ENCODE measurements at places on chromosomes 6 and 20.

GRCh38 chr6:43143235-43144128 lies 27.6 kb upstream of the SRF start:
- DNase-seq: peak; percentile 75

DNA sequence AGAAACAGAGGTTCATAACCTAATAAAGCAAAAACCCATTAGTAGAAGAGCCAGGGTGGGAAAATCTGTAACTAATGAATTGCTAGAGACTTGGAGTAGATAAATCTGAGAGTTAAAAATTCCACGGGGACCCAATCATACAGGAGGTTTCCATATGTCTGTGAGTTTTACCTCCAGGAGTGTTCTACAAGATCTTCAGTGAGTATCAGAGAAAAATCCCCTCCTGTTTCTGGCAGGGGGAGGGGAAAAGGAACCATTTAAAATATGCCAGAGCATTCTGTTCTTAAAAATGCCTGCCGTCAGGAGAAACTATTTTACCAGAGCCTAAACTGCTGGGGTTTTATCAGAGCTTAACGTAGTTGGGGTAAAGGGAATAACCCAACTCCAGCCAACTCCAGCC lies 54.0 kb upstream of the PLN start:
- DNase-seq: no peak

- no peak for DNase-seq
Observed at GRCh38 chr20:33540427-33540826, 50.5 kb downstream of the CBFA2T2 start.

DNA sequence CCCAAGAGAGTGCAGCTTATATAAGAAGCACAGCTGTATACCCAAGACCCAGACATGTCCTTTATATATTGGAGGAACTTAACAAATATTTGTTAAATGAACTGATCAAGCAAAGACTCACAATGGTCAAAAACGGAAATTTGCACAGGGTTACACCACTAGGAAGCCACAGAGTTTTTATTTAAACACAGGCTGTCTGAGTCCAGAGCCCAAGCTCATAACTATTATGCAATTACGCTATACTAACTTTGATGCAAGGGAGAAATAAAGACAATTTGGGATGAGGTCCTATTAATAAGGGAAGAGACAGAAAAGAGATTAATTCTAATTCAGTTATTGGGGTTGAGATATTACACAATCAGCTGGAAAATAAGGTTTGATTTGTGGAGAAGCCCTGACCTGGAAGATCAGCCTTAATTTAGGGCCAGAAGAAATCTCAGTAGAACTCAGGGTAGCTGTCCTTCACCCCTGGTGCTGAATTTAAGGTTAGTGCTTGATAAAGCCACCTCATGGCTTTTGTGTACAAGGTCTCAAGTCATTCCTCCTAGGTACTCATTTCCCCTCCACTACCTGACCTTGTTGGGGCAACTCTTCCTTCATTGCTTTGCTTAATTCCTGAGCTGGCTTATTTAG lies 10.5 kb upstream of the ZNF334 start:
- DNase-seq: no peak

- DNase-seq: no peak
Observed at GRCh38 chr6:55212156-55212555, 37.8 kb downstream of the HCRTR2 start.

DNA sequence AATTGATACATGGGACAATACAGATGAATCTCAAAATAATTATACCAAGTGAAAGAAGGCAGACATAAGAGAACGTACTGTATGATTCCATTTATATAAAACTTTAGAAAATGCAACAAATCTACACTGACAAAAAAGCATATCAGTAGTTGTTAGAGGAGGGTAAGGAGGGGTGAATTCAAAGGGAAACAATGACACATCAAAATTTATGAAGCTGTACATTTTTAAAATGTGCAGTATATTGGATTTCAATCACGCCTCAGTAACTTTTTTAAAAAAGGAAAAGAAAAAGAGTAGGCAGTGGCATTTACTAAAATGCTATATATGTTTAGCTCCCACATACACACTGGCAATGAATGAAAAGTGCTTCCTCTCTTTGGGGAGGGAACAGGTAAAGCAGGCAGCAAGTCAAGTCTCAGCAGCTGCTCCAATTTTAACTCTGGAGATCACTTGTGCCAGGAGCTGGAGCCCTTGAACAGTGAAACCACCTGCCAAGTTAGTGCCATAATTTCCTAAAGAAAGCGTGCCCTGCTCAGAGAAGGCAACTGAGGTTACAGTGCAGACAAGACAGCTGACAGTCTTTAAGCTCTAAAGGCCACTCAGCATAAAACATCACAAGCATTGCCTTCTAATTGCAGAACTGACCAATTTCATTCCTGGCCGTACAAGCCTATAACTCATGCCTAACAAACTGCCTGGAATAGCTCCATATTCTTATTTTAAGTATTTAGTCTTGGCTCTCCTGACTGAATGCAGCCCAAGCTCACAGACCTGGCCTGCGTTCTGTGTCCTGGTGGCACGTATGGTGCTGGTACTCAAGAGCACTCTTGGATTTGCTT lies 10.9 kb downstream of the FKBP1A start:
- no peak for DNase-seq

GRCh38 chr6:165939047-165939446 lies 228.6 kb downstream of the TBXT start:
- DNase-seq: no peak

DNA sequence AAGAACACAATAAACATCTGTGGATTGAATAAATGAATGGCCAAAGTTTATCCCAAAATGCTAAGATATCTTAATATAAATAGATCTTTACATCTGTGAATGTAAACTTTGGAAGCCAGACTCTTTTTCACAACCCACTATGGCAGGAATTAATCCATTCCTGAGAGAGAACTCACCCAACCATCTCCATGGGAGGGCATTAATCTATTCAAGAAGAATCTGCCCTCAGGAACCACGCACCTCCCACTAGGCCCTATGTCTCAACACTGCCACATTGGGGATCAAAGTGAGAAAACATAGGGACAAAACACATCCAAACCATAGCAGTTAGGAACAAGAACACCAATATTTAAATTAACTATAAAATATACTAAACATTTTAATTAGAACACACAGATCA lies 3.4 kb downstream of the UBE3D start:
- DNase-seq: no peak

DNA sequence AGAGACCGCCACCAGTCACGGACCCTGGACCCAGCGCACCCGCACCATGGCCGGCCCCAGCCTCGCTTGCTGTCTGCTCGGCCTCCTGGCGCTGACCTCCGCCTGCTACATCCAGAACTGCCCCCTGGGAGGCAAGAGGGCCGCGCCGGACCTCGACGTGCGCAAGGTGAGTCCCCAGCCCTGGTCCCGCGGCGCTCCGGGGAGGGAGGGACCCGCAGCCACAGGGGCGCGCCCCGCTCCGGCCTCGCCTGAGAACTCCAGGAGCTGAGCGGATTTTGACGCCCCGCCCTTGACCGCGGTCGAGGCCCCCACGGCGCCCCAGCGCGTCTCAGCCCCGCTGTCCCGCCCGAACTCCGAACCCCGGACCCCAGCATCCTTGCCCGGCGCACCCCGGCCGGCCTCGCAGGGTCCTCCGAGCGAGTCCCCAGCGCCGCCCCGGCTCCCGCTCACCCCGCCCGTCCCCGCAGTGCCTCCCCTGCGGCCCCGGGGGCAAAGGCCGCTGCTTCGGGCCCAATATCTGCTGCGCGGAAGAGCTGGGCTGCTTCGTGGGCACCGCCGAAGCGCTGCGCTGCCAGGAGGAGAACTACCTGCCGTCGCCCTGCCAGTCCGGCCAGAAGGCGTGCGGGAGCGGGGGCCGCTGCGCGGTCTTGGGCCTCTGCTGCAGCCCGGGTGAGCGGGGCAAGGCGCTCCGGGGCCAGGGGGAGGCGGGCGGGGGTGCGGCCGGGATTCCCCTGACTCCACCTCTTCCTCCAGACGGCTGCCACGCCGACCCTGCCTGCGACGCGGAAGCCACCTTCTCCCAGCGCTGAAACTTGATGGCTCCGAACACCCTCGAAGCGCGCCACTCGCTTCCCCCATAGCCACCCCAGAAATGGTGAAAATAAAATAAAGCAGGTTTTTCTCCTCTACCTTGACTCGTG lies at the start of gene OXT:
TSS of gene OXT (plus strand) at position 11 of the 920 bp plus-strand sequence. CDS start at position 47, 36 bp downstream.
- DNase-seq: peak; percentile 79

DNA sequence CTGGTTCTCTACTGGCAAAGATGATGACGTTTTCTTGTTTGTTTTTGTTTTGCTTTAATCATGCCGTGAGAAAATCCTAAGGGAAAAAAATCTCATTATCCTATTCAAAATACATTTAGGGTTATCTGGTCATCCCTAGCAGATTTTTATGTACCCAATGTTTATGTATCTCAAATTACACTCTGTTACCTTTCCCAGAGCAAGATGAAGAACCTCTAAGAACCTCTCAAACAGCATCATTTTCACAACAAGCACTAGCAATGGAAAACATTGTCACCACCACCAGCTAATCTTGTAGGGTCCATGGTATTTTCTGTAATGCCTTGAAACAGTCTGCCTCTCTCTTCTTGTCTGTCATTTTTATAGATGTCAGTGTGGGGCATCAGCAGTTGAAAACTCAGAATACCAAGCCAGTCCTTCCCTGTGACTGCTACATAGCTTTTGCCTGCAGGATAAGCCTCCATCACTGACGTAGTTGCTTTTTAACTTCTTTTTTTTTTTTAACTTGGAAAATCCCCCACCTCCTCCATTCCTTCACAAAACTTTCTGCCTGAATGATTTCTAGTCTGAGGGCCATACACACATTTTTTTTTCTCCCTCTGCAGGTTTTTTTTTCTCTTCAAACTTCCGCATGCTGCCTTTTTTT lies 2.4 kb upstream of the SNAP25 start:
- DNase-seq: no peak

DNA sequence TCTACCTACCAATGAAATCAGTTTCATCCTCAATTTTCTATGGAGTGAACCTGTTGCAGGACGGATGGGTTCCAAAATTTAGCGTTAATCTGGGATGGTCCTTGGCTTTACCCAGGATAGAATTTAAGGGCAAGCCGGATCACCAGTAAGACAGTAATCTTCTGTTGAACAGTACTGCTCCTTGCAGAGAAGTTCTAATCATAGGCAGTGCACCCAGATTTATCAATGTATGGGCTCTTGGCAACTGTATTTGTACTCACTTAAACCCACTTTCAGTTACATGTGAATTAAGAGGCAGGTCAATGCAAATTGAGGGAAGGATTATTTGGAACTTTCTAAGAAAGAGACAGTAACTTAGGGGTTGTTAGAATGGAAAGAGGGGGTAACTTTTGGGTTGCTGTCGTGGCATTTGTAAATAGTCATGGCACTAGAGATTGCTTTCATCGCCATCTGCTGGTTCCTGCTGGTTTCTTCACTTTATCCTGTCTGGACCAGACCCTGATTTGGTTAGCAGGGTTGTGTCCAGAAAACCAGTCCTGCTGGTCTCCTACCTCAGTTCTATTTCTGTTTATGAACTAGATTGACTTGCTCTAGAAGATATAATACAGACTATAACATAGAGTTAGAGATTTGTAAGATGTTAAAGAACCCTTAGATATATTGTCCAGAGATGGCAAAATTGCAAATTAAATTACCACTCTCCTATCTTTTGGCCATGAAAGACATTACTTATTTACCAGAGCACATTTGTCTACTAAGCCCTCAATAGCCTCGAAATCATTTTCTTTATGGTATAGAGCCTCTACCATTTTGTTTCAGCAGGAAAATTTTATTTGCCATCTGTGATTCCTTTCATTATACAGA lies 646.3 kb downstream of the UTRN start:
- peak; percentile 32 for DNase-seq

GRCh38 chr20:49608752-49609670 lies 41.1 kb upstream of the PTGIS start:
- peak; percentile 75 for DNase-seq

GRCh38 chr20:50136822-50137599 lies 16.5 kb downstream of the PEDS1 start:
- no peak for DNase-seq

DNA sequence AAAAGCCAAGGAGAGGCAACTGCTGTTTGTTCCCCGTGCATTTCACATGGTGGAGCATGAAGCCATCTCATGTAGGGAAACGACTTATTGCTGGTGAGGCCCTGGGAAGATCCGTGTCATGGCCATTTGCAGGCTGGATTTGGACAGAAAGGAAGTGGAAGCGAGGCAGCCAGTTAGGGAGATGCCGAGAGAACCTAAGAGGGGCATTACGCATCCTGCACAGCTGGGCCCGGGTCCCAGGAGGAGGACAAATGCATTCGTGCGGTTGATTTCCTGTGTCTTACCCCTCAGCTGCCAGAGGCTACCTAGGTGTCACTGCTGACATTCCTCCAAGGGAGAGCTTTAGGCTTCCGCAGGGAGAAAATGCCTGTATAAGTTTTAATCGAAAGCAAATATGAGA lies 316.2 kb upstream of the CDYL start:
- no peak for DNase-seq

GRCh38 chr6:109457562-109457996 lies 2.0 kb upstream of the MICAL1 start:
- DNase-seq: no peak

GRCh38 chr6:84314377-84314898 lies 87.0 kb upstream of the CEP162 start:
- DNase-seq: no peak

- no peak for DNase-seq
Observed at GRCh38 chr20:31760519-31761240, 21.6 kb downstream of the TPX2 start.

DNA sequence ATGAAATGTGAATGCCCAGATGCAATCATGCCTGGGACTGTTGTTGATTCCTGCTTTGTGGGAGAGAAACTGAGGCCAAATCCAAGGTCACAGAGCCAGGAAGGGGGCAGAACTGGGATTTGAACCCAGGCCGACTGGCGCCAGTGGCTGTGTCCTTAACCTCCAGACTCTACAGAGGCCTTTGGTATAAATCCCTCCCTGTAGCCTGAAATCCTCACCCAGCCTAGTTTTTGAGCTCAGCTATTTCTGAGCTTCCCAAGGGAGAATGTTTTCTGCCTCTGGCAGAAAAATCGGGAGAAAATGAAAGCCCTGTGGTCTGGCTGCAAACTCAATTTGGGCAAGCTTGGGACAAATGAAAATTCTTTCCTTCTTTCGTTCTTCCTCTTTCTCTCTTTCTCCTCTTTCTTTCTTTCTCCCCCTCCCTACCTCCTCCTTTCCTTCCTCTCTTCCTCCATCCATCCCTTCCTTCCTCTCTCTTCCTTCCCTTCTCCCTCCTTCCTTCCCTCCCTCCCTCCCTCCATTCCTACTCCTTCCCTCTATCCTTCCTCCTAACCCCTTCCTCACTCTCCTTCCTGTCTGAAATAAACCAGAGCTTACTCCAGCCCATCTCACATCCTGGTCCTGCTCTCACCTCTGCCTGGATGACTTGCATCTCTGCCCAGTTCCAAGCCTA lies 34.9 kb downstream of the SNAI1 start:
- no peak for DNase-seq

- DNase-seq: no peak
Observed at GRCh38 chr20:7710440-7710839, 229.8 kb downstream of the HAO1 start.
